SW 1271 (cell line): ENCODE measurements at places on chromosomes 12 and 14.

- DNase-seq, result no peak
Measured at GRCh38 chr12:111529424-111530368, 69.4 kb downstream of the ATXN2 start.

DNA sequence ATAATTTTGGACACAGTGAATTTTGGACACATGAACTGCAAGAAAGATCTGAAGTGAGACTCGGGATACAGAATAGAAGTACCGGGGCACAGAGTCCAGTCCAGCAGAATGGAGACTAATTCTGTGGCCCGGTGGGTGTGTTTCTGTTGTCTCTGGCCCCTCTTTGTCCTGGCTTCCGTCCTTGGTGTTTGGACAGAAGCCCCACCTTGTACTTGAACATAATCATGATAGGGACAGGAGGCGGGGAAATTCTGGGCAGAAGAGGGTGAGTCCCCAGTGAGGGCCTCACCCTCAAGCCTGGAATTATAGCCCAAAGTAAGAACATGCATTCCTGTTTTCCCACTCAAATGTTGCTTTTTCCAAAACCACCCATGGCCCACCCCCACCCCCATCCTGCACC, 39.9 kb downstream of the TNFAIP2 start:
- DNase-seq, result no peak

DNA sequence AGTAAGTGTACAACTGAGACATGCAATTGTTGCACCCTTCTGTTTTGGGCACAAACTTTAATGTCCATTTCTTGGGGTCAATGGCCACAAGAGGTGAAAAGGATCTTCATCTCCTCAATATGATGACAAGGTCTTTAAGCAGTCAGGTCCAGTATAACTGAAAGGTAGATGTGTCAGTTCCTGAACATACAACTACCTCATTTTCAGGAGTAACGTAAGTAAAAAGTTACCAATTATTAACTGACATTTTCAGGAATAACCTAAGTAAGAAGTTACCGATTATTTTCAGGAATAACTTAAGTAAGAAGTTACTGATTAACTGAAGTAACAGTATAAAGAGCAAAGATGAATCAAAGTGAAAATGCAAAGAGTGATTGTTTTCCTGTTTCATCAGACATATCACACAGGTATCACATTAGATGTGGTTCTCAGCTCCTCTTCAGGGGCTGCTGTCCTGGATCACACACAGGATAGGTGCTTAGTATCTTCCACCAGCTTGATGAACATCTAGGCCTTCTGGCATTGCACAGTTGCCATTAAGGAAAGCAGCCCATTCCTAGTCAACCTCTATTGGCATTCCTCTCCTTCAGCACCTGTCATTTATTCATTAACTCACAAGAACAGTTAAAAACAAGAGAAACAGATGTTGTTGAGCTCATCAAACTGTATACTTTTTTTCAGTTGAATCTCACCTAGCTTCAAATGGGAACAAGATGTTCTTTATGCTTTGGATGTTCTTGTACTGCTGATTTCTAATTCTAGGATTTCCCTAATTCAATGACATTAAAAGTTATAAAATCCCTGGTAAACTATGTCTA, 200.0 kb downstream of the FOXG1 start:
- no peak for DNase-seq

GRCh38 chr12:111410431-111411184, 4.9 kb downstream of the SH2B3 start:
- peak; percentile 62 for DNase-seq

GRCh38 chr12:64968989-64969819, 144.8 kb downstream of the TBC1D30 start:
- DNase-seq, result peak; percentile 67
